Fibroblast of skin of back (primary cell): ENCODE measurements at places on chromosomes 7 and 10.

DNA sequence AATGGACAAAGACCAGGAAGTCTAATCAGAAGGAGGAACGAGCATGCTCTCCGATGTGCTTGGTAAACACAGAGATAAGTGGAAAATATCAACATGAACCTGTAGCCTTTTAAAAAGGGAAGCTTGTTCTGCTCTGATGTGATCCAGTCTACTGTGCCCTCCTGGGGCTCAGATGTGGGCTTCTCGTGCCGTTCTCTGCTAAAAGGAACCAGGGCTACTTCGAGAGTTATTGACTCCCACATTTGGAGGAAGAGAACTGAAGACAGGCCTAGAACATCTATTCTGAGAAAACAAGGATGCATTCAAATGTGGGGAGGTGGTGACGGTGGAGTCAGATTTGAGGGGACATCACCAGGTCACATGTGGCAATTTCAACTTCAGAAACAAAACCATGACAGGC, 325.4 kb downstream of the GLRX3 start:
- no peak for DNase-seq

DNA sequence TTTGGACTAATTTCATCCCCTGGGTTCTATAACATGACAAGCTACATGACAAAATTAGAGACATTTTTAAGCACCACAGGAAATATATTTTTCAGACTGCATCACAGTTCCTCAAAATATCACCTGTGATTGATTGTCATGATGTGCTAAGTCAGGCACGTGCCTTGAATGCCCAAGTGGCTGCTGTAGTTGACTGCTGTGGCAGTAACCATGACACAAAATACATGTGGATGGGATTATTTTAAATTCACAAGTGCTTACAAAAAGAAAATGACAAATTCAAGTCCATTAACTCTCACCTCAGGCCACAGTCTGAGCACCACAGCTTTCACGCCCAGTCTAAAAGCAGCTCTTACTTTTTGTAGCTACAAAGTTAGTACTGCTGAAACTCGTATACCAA, 45.5 kb downstream of the TNPO3 start:
- no peak for DNase-seq

DNA sequence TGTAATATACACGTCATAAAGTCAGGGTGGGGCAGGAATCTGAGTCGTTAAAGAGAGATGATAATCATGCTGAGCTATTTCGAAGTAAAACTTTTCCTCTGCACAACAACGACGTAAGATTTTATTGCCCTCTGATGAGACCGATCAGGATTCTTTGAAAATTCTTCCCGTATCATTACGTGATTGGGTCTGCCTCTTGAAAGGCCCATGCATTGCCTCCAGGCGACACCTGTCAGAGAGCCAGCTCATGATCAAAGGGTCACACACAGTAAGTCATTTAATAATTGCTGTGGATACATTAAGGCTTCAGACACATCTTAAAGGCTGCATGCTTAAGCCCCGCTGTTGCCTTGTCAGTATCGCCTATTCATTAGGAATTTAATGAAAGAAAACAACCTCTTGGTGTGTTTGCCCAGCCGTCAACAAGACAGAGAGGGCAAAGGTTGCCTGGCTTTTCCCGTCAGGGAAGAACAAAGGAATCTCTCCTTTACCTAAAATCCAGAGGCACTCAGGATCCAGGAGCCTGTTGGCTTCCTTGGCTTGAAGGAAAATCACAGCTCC, 189.0 kb upstream of the SH2B2 start:
- DNase-seq, result no peak

DNA sequence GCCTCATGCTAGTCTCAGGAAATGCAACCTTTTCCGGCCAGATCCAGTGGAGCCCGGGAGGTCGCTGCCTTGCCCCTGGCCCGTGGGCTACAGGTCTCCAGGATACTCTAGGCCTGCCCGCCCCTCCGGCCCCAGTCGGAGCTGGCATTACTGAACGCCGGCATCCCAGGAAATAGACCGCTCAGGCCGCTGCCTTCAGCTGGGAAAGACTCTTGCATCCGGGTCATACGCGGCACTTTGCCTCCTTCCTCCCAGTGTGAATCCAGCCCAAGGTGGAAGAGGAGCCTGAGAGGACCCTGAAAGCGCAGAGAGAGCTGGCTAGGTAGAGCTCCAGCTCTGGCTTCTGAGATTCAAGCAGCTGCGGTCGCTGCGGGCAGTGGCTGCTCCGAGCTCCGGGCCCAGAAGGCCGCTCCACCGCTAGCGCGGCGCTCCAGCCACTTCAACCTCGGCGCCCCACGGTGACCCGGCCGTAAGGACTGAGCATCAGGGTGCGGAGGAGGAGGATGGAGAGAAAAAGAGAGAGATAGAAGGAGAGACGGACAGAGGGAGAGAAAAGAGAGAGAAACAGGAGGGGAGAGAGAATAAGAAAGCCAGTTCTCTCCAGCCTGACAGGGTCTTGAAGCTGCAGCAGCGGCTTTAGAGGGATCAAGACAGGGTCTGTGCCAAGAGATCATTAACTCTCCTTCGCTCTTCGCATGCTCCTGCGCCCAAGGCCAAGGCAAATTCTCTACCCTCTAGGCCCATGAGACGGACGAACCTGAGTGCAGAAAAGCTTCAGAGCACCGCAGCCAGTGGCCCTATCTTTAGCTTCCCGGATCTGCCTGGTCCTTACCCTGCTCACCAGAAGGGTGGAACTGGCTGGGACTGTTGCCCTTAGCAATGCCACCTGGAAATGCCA, 1.8 kb upstream of the HOXA10 start:
- no peak for DNase-seq

DNA sequence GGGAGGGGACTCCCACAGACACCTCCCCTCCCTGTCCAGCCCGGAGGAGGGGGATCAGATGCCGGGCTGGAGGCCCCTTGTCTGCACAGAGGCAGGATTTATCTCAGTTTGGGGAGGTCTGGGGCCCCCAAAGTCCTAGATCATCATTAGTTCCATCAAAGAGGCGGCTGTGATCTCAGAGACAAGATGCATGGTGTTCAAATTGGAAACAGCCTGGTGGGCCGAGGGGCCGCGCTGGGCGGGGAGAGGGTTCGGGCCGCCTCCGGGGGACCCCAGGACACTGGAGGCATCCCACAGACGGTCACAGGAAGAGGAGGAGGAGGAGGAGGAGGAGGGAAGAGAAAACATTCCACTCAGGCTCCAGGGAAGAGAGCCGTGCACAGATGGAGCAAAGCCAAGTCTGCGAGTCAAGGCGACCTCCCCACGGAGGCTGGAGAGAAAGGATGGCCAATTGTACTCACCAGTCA, 69.5 kb upstream of the CUX1 start:
- no peak for DNase-seq

DNA sequence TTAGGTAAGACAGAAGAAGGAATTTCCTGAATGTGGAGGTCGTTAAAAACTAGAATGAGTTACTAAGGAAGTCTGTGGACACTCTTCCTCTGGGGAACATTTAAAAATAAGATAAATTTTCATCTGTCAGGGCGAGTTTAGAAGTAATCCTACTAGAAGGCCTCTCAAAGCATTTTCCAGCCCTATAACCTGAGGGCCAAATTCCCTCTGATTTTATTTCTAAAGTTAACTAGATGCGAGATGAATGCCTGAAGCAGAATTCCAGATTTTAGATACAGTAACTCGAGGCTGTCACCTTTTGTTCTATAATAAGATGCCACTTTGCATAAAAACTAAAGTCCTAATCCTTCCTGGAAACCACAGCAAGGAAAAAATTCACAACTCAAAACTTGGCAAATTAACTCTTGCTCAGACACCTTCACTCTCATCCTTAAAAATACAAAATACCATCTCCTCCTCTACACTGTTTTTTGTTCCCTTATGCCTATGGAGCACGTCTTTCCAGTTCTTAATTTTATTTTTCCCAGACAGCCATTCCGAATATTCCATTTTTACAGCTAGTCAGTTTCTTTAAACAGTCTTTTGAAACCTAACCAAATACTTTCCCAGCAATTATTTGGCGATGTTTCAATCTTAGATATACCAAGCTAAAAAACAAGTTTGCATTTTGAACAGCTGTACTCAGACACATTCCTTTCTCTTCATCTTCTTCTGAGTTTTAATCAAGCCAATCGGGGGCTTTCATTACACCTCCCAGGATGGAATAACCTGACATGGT, 420.7 kb upstream of the NFE2L3 start:
- peak; percentile 10 for DNase-seq

- no peak for DNase-seq
These were observed 155.2 kb upstream of the NRP1 start for GRCh38 chr10:33489501-33490176.

DNA sequence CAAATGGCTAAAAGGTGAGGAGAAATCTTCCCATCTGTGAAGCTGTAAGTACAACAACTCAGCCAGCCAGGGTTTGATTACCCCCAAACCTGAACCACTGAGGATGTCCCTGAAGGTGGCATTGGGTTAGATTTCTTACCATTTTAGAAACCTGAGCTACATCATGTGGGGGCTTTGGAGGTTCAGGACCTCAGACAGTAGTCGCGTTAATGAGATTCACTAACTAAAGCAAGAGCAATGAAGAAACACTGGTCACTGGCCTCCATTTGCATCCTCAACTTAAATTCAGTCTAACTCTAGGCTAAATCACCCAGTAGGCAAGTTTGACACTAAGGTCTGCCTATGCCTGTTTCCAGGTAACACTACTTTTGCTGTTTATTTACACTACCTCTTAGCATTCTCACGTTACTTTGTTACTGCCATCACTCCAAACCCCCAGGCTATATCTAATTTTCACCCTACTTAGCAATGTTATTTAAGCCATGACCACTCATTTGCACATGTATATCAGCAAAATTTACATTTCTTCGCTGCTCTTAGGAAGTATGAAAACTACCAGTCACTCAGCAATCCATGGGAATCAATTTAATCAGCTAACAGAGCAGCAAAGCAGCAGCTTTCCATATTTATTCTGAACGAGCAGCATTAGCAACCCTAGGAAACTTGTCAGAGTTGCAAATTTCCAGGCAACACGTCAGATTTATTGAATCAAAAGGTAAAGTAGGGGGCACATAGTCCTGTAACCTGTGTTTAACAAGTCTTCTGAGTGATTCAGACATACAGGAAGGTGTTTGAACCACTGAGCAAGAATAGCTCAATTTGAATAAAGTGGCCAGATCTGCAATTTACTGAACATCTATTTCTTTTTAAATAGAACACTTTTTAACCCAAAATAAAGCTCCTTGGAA, 788.4 kb upstream of the SORCS1 start:
- DNase-seq, result no peak

- DNase-seq, result no peak
These were observed 45.1 kb downstream of the CYP2C9 start for GRCh38 chr10:94983555-94983954.

DNA sequence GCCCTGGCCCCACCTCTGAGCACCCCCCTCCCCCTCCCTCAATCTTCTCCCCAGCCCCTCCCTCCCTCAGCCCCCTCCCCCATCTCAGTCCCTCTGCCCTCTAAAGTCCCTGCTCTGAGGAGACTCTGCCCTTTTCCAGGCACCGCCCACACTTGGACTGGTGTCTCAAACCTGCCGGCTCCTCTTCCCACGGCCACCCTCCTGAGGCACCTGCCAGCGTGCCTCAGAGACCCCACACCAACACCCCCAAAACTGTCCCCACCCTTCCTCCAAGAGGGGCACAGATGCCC, 34.6 kb upstream of the HSPB1 start:
- no peak for DNase-seq

GRCh38 chr10:109115179-109115578, 808.1 kb downstream of the XPNPEP1 start:
- DNase-seq, result no peak

DNA sequence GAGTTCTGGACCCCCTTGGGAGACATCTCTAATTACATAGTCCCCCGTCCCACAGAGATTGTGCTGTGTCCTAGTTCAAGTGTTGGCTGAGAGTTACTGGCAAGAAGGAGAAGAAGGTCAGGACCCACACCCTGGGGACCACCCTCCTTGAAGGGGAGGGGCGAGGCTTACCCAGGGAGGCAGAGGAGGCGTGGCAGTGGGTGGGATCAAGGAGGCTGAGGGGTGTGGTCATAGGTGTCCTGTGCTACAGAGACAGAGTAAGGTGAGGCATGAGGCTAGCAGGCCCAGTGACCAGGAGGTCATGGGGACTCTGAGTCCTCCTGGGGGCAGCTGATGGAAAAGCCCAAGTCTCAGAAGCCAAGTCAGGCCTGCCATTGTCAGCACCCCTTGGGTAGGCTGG, 29.4 kb upstream of the ADCYAP1R1 start:
- no peak for DNase-seq

- DNase-seq, result no peak
These were observed 368.4 kb downstream of the KCNMA1 start for GRCh38 chr10:77269163-77269562.

- DNase-seq, result peak; percentile 75
These were observed 130.8 kb downstream of the ITGA8 start for GRCh38 chr10:15588635-15589508.

DNA sequence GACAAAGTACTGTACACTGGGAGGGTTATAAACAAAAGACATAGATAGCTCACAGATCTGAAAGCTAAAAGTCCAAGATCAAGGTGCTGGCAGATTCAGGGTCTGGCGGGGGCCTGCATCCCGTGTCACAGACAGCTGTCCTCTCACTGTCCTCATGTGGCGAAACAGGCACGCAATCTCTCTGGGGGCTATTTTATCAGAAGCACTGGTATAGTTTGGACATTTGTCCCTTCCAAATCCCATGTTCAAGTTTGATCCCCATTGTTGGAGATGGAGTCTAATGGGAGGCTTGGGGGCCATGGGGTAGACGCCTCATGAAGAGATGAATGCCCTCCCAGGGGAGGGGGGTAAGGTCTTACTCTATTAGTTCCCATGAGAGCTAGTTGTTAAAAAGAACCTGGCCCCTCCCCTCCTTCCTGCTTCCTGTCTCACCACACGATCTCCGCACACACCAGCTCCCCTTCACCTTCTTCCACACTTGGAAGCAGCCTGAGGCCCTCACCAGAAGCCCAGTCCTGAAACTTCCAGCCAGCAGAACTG, 72.5 kb upstream of the UCN3 start:
- DNase-seq, result no peak

DNA sequence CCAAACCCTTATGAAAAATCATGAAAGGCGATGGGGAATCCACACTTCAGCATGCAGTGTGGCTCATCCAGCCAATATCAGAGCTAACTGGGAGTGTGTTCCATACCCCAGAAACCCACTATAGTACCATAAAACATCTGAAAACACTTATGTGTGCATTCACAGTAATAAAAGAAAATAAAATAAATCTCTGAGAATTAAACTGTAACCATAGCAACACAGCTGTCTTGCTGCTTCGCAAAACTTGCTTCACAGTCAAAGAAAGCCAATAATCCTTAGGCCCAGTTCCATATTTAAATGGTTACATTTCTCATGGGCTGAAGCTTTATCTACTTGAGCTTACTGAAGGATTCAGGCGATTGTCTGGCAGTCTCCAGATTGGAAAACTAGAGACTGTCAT, 19.9 kb upstream of the POLR1F start:
- no peak for DNase-seq

- peak; percentile 31 for DNase-seq
These were observed 975.2 kb downstream of the SORCS1 start for GRCh38 chr10:106189292-106189691.

DNA sequence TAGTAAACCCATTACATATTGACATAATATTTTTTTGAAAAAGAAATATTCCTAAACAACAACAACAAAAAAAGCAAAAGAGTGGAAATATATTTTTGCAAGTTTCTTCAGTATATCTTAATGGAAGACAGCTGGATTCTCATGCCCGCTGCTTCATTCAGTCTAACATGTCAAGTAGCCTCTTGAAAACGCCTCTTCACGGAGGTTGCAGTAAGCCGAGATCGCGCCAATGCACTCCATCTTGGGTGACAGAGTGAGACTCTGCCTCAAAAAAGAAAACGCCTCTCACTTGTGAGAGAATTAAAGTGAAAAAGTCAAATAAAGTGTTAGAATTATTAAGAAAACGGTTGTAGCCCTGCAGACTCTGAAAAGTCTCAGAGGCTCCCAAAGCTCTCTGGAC, 1.3 kb downstream of the CUTC start:
- no peak for DNase-seq
